NCI-H1092 treated with DMSO at 0.1 percent for 48 hours (cell line): ENCODE measurements at places on chromosomes 2 and 18.

DNA sequence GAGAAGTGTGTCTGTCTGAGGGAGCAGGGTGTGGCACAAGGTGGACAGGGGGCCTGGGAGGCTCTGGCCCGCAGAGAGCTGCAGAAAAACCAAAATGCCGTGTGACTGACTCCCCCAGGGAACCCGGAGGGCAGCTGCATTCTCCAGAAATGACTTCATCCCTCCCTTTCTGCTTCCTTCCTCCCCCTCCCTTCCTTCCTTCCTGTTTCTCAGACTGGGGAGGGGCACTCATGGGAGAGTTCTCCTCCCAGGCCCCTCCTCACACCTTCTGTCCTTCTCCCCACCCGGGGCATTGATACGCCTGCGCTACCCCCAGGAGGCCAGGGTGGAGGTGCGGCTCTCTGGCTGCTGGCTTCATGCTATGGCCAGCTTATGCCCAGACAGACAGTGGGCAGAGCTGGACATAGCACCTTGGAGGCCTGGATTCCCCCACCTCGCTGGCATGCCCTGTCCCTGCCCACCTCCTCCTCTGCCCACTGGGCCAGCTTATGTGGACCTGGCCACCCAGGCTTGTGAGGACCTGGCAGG is 8.2 kb upstream of the GPR17 start:
- DNase-seq = no peak

- DNase-seq = no peak
These were observed 63.2 kb upstream of the SPAG16 start for GRCh38 chr2:213220967-213221603.

- DNase-seq = no peak
These were observed 768.4 kb downstream of the TDRD15 start for GRCh38 chr2:21892140-21892539.

DNA sequence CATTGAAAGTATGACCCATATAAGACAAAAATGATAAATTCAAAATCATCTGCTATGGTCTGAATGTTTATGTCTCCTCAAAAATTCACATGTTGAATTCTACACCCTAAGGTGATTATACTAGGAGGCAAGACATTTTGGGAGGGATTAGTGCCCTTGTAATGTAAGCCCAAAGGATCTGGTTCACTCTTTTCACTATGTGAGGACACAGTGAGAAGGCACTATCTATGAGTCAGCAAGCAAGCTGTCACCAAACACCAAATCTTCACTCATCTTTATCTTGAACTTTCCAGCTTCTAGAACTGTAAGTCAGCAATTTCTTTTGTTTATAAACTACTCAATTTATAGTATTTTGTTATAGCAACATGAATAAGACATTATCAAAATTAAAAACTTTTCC is 284.7 kb upstream of the ZC3H15 start:
- no peak for DNase-seq

DNA sequence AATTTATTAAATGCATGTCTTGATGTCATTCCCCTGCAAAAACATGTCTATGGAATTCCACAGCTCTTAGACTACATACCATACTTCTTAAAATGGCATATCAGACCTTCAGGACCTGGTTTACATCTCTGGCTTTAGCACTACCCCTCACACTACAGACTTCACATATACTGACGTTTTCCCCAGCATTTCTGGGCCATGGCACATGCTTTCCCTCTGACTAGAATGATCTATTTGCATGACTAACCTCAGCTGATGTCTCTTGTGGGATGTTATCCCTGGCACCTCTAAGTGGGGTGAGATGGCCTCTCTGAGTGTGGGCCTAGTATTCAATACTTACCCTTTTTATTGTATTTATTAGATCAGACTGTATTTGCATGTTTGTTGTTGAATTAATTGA is 381.6 kb downstream of the ERBB4 start:
- DNase-seq = no peak

GRCh38 chr18:59877361-59877760 is 22.4 kb upstream of the PMAIP1 start:
- no peak for DNase-seq

- no peak for DNase-seq
These were observed 848.5 kb downstream of the DCDC2C start for GRCh38 chr2:4551691-4552474.

DNA sequence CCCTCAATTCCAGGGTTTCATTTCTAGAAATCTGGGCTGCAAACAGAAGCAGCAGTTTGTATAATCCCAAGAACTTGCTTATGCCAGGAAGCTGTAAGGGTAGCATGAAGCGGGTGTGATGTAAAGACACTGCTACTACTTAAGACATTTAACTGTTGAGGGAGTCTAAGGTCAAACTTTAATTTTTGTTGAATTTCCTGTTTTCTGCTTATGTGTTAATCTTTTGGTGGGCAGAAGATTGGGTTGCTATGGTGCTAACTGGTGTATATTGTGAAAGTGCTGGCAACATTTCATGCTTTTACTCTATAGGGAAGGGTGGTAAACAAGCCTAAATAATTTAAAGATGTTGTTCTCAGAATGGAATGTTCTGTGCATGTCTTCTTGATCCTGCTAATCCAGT is 2.7 kb downstream of the NCOA1 start:
- no peak for DNase-seq

DNA sequence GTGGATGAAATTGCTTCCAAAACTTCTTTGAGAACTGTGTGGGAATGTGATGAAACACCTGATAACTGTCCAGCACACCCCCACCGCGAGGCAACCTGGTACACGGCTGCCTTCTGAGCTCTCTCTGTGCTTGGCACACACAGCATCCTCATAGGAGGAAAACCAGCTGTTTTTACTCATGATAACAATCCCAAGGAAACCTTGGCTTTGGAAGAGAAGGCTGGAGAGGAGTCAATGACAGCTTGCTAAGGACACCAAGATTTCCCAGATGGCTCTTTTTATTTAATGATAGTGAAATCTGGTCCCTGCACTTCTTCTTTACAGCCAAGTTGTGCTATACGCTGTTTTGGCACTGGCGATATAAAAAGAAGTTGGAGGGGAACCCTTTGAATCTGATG is 232.5 kb upstream of the FN1 start:
- no peak for DNase-seq

GRCh38 chr2:180205621-180206235 is 198.6 kb upstream of the CWC22 start:
- DNase-seq = no peak

GRCh38 chr2:127465258-127465657 is 47.0 kb downstream of the PROC start:
- DNase-seq = no peak

DNA sequence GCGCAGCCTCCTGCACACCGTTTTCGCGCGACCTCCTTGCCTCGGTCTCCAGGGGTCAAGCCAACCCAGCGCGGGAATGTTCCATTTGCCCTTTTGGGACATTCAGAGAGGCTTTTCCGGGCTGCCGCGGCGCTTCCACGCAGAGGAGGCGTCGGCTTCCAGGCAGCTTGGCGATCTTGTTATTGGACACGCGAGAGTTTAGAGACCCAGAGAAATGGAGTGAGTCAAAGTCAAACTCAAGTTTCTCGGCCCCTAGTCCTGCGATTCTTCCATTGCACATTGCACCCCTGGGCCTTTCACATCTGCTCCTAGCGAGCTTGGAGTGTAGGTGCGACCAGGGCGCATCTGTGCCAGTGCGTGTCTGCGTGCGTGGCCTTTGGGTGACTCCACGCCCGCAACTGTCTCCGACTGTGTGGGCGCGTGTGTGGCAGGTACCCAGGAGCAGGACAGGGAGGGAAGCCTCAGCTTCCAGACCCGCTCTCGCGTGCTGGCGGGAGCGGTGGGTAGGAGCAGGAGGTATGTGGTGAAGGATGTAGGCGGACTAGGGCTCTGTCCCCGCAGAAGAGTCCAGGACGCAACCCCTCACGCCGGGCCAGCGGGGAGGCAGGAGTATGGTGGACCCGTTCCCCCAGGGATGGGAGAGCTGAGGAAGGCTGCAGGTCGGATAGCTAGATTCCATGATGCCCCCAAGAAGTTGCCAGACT is 13.5 kb downstream of the SIX3 start:
- DNase-seq = no peak

DNA sequence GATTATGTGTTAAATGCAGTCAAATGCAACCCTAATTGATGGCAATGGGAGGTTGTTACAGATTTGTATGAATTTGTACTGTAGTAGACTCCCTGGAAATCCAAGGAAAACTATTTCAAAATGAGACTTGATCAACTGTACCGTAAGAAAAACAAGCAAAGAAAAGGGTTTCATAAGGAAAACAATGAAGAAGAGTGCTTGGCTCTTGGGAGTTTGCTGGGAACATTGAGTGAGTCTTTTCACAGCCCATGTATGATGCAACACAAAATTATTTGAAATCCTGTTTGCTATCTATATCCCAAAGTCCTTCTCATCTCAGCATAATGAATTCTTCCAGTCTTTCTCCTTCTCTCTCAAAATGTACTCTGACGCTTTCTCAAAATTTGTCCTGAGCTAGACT is 67.0 kb upstream of the OSR1 start:
- no peak for DNase-seq

DNA sequence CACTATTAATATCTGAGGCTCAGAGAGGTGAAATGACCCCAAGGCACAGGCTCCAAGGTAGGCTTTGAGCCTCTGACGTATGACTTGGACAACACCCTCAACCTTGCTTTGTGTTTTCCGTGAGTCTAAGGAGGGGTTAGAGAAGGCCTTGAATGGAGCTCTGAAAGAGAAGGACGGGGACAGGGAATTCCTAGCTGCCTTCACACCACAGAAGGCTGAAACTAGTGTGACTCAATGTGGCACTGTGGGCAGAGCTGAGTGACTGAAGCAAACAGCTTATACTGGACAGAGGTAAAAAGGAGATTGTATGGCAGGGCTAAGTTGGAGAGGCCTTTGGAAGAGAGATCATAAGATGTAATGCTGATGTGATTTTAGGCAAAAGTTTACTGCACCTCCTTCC is 3.5 kb upstream of the NCK2 start:
- no peak for DNase-seq

DNA sequence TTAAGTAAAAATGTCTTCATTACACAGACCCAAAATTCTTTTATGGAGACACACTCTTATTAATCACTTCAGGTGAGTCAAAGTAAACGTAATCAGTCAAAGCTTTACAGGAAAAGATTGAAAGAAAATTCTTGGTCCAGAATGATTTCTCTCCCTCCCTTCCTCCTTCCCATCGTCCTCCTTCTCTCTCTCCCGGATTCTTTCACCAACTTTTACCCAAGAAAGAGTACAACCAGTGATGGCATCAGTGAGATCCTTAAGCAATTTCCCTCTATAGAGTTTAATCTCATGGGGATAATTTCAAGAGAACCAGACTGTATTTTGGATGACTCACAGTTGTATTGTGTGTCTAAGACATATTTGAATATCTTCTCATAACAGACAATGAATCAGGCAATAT is 258.1 kb downstream of the ALK start:
- DNase-seq = no peak

- DNase-seq = no peak
These were observed 117.9 kb downstream of the LRATD1 start for GRCh38 chr2:14750433-14750832.
